Ureter (tissue), 1 donor: ENCODE measurements at places on chromosomes 13 and 19. TPM values are rescaled to one million over a fixed set of nuclear protein-coding genes. Genes with fewer than 3 reads are reported as not detected.

Gene APOC4
- total RNA-seq = not detected

DNA sequence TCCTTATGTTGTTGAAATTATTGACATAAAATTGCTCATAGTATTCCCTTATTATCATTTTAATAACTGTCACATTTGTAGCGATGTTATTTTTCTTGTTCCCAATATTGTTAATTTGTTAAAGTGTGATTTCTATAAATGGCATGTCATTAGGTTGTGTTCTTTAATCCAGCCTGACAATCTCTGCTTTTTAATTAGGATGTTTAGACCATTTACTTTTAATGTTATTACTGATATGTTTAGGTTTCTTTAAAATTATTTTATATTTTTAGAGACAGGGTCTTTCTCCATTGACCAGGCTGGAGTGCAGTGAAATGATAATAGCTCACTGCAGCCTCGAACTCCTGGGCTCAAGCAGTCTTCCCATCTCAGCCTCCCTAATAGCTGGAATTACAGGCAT lies 408.5 kb downstream of the DLEU7 start:
- DNase-seq = no peak

Gene SPRY2
- total RNA-seq = 19.7 TPM

- DNase-seq = no peak
Observed at GRCh38 chr19:35363711-35364425, 5.6 kb downstream of the FFAR3 start.
